ENCODE measurements at places on chromosomes 1 and 21. TPM values are rescaled to one million over a fixed set of nuclear protein-coding genes. Genes with fewer than 3 reads are reported as not detected.

The IKBKE gene
- total RNA-seq = 14.2 TPM

The KCNJ9 gene
- not detected for total RNA-seq

The ILF2 gene
- 264 TPM for total RNA-seq

The NHLH1 gene
- total RNA-seq = 0.04 TPM

The CCDC185 gene
- total RNA-seq = not detected

The SPRR3 gene
- total RNA-seq = 0.44 TPM

The HSPA6 gene
- total RNA-seq = 0.37 TPM

The ATP1A4 gene
- not detected for total RNA-seq

The SMCP gene
- total RNA-seq = not detected

The RAB3B gene
- 17.9 TPM for total RNA-seq

The CDA gene
- 23.6 TPM for total RNA-seq

The FRRS1 gene
- total RNA-seq = 13.0 TPM

The ST6GALNAC5 gene
- total RNA-seq = 24.8 TPM

The PRKAA2 gene
- total RNA-seq = 0.18 TPM

The CELA3A gene
- not detected for total RNA-seq

The FCGR3B gene
- not detected for total RNA-seq

The AKNAD1 gene
- 1.6 TPM for total RNA-seq

The NBPF6 gene
- total RNA-seq = not detected

The GRIK3 gene
- not detected for total RNA-seq

The ERG gene
- total RNA-seq = 0.49 TPM

The TP73 gene
- total RNA-seq = 0.78 TPM

The CBR3 gene
- 6.2 TPM for total RNA-seq

The FCN3 gene
- not detected for total RNA-seq

The TMEM82 gene
- not detected for total RNA-seq

The CLCA2 gene
- 162 TPM for total RNA-seq

The PLA2G2A gene
- not detected for total RNA-seq

The TTC24 gene
- total RNA-seq = not detected

The SYNC gene
- total RNA-seq = 4.5 TPM

The CRTC2 gene
- 16.9 TPM for total RNA-seq

All from foreskin keratinocyte (primary cell).